ENCODE measurements at places on chromosomes 16 and 17. TPM values are rescaled to one million over a fixed set of nuclear protein-coding genes. Genes with fewer than 3 reads are reported as not detected.
A peak's percentile ranks its signal among the peaks of the same experiment; 100 is the strongest.

- DNase-seq, result no peak
- no peak overlapping the region for H3K27ac ChIP-seq
- H3K27me3 ChIP-seq, result no peaks in the 10 kb centered on the region
- H3K4me3 ChIP-seq, result no peak overlapping the region
- peaks cover 41% of the 10 kb centered on the region for H3K36me3 ChIP-seq
These were observed 77.6 kb downstream of the PLD6 start for GRCh38 chr17:17128476-17129075.

DNA sequence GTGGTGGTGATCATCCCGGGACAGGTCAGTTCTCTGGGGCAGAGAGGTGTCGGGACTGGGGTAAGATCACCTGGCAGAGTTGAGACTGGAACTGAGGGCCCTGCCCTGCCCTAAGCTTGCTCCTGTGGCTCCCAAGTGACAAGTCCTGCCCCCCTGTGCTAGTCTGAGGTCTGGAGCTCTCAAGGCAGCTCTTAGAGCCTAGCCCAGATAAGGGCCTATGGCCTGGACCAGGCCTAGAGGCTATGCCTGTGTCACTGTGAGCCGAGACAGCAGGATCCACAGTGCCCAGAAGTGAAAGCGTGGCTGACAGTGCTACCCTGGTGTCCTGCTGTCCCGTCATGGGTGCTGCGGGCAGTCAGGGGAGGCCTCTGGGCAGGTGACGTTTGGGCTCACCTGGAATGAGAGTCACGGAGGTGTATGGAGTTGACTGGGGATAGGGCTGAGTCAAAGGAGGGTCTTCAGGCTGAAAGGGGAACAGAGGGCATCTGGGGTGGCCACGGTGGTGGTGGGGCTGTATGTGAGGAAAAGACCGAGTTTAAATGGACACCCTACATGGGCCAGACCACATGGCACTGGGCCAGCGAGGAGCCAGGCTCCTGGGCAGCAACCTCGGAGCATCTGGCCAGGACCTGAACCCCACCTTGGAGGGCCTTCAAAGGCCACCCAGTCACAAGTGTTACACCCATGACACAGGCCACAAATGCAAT, 5.5 kb downstream of the NATD1 start:
- DNase-seq, result no peak
- H3K36me3 ChIP-seq, result peaks cover 2% of the 10 kb centered on the region
- no peak overlapping the region for H3K27ac ChIP-seq
- no peak overlapping the region for H3K4me3 ChIP-seq
- H3K27me3 ChIP-seq, result no peaks in the 10 kb centered on the region

DNA sequence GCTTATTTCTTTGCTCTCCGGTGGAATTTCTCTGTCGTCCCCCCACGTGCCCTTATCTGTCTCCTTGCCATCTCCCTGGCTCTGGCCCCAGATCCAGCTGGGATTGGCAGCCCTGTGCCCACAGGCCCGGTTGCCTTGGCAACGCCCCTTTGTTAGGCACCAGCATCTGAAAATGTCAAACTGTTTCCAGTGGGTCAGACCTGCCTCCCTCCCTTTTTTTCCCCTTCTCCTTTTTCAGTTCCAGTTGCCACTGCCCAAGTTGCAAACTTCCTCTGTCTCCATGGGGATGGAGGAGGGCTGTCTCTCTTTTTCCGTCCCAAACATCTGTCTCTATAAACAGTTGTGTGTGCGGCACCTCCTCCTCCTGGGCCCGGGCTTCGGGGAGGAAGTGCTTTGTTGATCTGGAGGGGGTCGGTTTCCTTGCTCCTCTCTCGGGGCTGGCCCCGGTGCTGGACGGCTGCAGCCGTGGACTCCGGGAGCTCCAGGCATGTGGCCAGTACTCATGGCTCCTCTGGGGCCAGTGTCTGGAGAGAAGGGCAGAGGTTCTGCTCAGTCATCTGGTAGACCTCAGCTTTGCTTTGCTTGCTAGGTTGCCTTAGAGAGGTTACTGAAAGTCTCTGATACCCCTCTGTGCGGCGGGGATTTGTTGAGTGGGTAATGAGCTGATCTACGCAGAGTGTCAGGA, 35.3 kb downstream of the SOCS3 start:
- no peak overlapping the region for H3K27ac ChIP-seq
- H3K4me3 ChIP-seq, result no peak overlapping the region
- H3K36me3 ChIP-seq, result no peaks in the 10 kb centered on the region
- H3K4me1 ChIP-seq, result peaks cover 22% of the 10 kb centered on the region
- H3K27me3 ChIP-seq, result no peaks in the 10 kb centered on the region

DNA sequence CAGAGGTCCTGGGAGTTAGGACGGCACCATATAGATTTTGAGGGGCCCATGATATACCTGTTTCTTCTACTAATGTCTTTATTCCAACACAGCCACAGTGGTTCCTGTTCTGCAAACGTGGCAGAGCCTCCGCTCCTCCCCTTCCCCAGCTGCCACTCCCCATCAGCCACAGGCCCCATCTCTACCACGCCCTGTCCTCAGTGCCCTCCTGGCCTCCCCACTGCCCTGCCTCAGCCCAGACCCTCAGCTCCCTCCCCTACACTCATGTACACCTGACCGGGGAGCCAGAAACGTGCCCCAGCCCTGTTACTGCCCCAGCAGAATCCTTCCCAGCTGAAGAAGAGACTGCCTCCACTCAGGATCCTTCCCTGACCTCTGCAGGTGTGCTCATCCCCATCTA, 11.9 kb upstream of the RBFOX3 start:
- no peak for DNase-seq
- no peaks in the 10 kb centered on the region for H3K36me3 ChIP-seq
- no peak overlapping the region for H3K27ac ChIP-seq
- no peak overlapping the region for H3K4me3 ChIP-seq

- no peak overlapping the region for H3K4me3 ChIP-seq
- H3K4me1 ChIP-seq, result peaks cover 42% of the 10 kb centered on the region
- peak overlapping the region; percentile 27 for H3K27ac ChIP-seq
- DNase-seq, result no peak
- no peaks in the 10 kb centered on the region for H3K27me3 ChIP-seq
- no peaks in the 10 kb centered on the region for H3K36me3 ChIP-seq
These were observed 2.2 kb downstream of the ZNF688 start for GRCh38 chr16:30569281-30569680.

- DNase-seq, result no peak
- H3K36me3 ChIP-seq, result peaks cover 6% of the 10 kb centered on the region
- no peaks in the 10 kb centered on the region for H3K27me3 ChIP-seq
- H3K27ac ChIP-seq, result no peak overlapping the region
These were observed 29.2 kb downstream of the CASKIN2 start for GRCh38 chr17:75486151-75486550.

IGF2BP1 gene
- total RNA-seq, result not detected

ACSM2A gene
- total RNA-seq, result not detected

FBXW10 gene
- total RNA-seq, result not detected

ZG16 gene
- not detected for total RNA-seq
